ENCODE measurements at places on chromosomes 3 and 15.

- no peak for DNase-seq
Measured at GRCh38 chr15:38702178-38702912, 137.7 kb upstream of the RASGRP1 start.

GRCh38 chr3:43473244-43473643 lies 148.6 kb downstream of the ANO10 start:
- DNase-seq: no peak

GRCh38 chr3:66809595-66809958 lies 188.5 kb upstream of the KBTBD8 start:
- DNase-seq: no peak

DNA sequence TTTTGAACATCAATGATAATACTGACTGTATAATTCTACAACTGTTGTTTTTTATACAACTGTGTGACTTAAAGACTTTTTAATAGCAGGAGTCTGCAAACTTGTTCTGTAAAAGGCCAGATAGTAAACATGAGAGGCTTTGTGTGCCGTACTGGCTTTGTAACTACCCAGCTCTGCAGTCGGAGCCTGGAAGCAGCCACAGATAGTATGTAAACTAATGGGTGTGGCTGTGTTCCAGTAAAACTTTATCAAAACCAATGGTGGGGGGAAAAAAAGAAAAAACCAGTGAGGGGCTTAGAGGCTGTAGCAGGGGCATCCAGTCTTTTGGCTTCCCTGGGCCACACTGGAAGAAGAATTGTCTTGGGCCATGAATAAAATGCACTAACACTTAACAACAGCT lies 11.9 kb downstream of the ASB7 start:
- no peak for DNase-seq

- no peak for DNase-seq
Measured at GRCh38 chr3:164208821-164209220, 869.5 kb downstream of the SI start.

GRCh38 chr3:171649911-171650592 lies 160.2 kb downstream of the PLD1 start:
- no peak for DNase-seq

GRCh38 chr3:187858041-187858440 lies 112.8 kb upstream of the BCL6 start:
- no peak for DNase-seq

DNA sequence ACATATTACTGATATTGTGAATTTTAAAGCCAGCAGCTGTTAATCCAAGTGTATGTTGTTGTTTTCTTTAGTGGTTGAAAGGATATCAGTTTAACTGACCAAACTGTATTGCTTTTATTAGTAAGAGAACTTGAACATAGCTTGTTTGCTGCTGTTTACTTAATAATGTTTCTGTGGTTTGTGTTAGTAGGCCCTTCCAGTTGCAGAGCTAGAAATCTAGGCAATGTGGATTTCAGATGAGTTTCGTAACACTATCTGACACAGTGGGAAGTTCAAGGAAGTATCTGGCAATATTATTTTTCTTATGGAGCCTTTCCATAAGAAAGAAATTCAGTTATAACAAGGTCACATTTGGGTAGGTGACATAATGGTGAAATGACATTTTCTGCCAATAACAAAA lies 18.5 kb downstream of the ZNF609 start:
- no peak for DNase-seq

- no peak for DNase-seq
Measured at GRCh38 chr3:10398341-10398740, 77.4 kb upstream of the SEC13 start.

GRCh38 chr15:48842501-48842900 lies 31.6 kb upstream of the CEP152 start:
- no peak for DNase-seq

- DNase-seq: no peak
Measured at GRCh38 chr15:73522011-73522410, 79.0 kb downstream of the REC114 start.

DNA sequence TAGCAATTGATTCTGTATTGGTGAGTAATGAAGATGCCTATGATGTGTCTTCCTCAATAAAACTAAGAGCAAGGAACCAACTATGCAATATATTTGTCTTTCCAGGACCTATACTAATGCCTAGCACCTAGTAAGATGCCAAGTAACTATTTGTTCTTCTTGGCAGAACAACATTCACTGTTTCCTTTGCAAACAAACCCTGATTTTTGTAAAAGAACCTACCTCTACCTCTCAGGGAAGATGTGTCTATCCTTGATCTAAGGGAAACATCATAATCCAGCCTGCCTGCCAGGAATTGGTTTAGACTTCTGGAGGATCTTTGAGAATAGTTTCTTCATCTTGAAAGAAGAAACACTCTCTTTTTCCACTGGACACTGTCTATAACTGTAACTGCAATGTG lies 3.8 kb upstream of the ADPRH start:
- no peak for DNase-seq

DNA sequence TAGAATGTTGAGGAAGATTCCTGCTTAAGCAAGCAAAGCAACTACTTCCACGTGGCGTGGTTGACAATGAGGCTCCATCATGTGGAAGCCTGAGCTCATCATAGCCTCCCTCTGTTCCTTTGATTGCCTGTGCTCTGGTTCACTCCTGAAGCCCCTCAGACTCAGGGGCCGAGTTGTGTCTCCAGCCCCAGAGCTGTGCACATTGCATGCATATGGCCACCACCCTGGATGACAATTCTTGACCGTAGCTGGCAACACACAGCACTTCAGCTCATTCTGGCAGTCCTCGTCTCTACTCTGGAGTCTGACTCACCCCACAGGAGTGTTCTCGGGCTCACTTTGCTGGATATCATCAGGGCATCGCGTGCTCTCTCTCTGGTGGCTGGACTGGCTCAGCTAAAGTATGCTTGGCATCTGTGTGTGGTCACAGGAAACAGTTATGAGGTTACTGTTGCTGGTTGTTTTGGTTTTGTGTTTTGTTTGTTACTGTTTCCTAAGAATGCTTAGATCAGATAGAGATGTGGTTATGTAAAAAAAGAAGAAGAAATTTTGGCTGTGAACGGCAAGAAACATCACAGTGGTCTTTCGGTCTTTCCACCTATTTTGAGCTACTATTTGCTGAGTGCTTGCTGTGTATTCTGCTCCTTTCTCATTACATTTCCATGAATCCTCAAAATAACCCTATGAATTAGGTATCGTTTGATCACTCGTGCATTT lies 41.6 kb upstream of the MRPS22 start:
- DNase-seq: no peak

DNA sequence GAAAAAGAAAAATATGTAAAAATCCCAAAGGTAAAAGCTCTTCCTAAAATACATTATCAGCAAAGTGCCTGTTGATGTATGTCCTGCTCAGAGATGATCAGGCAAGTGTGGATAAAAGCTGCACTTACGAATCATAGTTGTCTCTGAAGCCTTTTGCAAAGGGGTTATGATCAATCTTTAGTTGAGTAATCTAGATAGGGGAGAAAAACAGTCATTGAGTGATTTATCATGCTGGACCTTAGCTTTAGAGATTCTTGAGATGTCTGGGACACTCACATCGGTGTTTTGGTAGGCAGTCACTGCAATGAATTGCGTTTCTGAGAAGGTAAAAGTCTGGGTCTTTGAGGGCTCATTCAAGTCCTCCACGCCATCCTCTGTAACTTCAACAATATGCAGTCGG lies 3.7 kb downstream of the EOMES start:
- no peak for DNase-seq

DNA sequence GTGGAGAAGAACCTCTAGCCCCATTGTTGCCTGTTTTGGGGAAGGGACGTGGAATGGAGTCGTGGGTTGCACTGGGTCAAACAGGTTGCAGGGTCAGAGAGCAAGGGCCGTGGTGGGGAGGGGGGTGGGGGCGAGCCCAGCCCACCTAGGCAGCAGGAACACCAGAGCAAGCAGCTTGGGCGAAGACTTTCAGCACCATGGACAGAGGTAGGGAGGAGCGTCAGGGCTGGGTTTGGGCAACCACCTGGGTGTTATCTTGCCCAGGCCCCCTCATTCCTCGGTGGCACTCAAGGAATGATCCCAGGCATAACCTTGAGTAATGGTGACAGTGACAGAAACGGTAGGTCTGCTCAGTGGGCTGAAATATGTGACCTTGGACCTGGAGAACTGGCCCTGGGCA lies 45.9 kb upstream of the TMEM115 start:
- DNase-seq: no peak

- DNase-seq: no peak
Measured at GRCh38 chr15:69660658-69661405, 208.2 kb downstream of the RPLP1 start.

Measured in natural killer cell treated with Interleukin-12 subunit alpha and Interleukin-12 subunit beta and Interleukin-15 and Interleukin-18, amount 100 ng/mL, for 72 hours (primary cell).